Skeletal muscle tissue (tissue), 5 donors: ENCODE measurements at places on chromosomes 12 and 14. TPM values are rescaled to one million over a fixed set of nuclear protein-coding genes. Genes with fewer than 3 reads are reported as not detected.

The GOLGA5 gene
- 26.6 TPM for total RNA-seq

The THTPA gene
- total RNA-seq, result 7.8 TPM

The TMEM121 gene
- total RNA-seq, result 3.1 TPM

The SETD3 gene
- 112 TPM for total RNA-seq

The SDS gene
- total RNA-seq, result not detected

The GLT1D1 gene
- total RNA-seq, result 0.52 TPM

The PLEKHH1 gene
- total RNA-seq, result 1.6 TPM

The AVPR1A gene
- 14.1 TPM for total RNA-seq

The RIMBP2 gene
- 2.6 TPM for total RNA-seq

The TMEM233 gene
- total RNA-seq, result 1.0 TPM

The CCNB1IP1 gene
- 57.4 TPM for total RNA-seq

The TMEM52B gene
- under 0.01 TPM for total RNA-seq

The REC8 gene
- total RNA-seq, result 2.1 TPM

The C14orf39 gene
- 2.1 TPM for total RNA-seq

The POTEM gene
- total RNA-seq, result not detected

The CLMN gene
- 2.1 TPM for total RNA-seq

The TAS2R30 gene
- total RNA-seq, result 12.5 TPM

The TMTC1 gene
- total RNA-seq, result 37.6 TPM

The CCDC197 gene
- total RNA-seq, result not detected

The RTL1 gene
- 9.4 TPM for total RNA-seq

The GALNT8 gene
- total RNA-seq, result 5.2 TPM
